T-cell (primary cell): ENCODE measurements at places on chromosomes 7 and 10.

- DNase-seq = no peak
Measured at GRCh38 chr7:134078991-134079390, 48.1 kb upstream of the LRGUK start.

- no peak for DNase-seq
Measured at GRCh38 chr7:4209126-4209525, 473.0 kb upstream of the FOXK1 start.

DNA sequence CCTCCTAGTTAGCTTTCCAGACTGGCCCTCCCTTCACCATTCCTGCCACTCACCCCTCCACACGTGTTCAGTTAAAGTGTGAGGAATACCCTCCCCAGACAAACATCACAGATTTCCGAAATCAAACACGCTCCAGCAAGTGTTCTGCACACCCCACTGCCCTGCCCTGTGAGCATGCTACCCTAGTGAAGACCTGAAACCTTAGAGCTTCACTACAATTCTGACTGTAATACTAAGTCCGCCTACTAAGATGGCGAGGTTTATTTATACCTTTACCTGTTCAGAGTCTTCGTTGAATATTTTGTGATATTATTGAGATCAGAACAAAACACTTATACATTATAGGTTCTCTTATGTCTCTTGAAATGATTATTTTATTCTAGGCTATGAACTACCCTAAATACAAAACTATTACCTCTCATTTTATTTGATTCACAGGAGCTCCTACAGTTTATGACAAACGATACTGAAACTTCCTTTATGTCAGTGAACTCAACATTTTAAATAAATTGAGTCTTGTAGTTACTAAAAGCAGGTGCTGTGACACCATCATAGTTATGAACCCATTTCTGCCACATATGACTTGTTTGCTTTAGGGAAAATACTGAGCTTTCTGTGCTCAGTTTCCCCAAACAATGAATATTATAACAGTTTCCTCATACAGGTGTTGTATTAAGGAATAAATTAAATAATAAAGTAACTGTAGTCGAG lies 8.6 kb downstream of the SCIN start:
- DNase-seq = no peak

- no peak for DNase-seq
Measured at GRCh38 chr7:92667816-92668535, 77.8 kb upstream of the FAM133B start.

DNA sequence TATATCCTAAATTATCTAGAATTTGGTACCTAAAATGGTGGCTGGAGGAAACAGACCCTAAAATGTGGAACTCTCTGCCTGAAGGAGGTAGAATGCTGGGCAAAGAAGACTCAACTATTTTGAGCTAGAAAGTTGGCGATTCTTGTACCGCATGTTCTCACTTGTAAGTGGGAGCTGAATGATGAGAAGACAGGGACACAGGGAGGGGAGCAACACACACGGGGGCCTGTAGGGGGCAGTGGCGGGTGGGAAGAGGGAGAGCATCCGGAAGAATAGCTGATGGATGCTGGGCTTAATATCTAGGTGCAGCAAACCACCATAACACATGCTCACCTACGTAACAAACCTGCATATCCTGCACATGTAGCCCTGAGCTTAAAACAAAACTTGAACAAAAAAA lies 250.6 kb downstream of the CALN1 start:
- no peak for DNase-seq

GRCh38 chr7:20417675-20418382 lies 87.1 kb downstream of the ITGB8 start:
- DNase-seq = no peak

DNA sequence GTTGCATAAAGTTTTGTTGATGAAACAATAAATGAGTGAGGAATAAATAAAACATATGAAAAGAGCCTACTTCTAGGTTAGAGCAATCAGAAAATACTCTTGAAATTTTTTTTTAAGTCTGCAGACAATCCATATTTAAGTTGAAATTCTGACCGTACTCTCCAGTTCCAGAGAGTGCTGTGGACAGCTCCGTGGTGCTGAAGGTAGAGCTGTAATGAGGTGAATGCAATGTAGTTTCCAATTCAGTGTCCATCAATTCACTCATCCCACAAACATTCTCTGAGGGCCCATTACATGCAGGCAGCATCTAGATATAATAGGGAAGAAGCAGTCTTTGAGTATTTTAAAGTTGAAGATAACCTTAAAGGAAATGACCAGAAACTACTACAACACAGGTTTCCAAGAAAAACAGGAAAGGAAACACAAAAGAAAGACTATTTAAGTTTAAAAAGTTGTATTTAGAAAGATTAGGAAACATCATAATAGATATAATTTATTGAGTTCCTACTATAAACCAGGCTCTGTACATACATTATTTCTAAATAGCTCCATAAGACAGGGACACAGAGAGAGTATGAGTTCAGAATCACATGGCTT lies 44.0 kb upstream of the CRTAC1 start:
- no peak for DNase-seq

DNA sequence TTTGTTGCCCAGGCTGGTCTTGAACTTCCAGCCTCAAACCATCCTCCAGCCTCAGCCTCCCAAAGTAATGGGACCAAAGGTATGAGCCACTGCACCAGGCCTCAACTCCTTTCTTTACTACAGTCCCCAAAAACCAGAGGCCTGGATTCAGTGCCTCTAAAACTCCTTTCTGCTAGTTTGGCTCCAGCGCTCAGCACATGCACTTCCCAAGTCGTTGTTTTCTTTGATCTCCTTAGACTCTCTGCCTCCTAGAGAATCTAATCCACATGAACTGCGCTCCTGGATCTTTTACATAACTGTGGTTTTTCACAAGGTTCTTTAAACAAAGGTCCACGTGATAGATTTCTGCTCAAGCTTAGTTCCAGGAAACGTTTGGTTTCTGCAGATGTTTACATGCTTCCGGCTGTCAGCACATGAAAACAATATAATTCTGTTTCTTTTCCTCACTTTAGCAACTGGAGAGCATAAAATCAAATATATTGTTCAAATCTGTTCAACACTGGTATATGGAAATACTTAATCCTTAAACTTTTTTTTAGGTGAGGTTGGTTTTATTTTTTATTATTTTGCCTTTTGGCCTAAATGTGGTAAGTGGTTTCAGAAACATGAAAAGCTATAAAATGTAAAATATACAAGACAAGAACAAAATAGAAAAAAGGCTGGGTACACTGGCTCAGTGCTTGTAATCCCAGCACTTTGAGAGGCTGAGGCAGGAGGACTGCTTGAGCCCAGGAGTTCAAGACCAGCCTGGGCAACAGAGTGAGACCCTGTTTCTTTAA lies 270.5 kb upstream of the MKLN1 start:
- DNase-seq = no peak

GRCh38 chr10:101777619-101778145 lies 1.8 kb upstream of the FGF8 start:
- no peak for DNase-seq

DNA sequence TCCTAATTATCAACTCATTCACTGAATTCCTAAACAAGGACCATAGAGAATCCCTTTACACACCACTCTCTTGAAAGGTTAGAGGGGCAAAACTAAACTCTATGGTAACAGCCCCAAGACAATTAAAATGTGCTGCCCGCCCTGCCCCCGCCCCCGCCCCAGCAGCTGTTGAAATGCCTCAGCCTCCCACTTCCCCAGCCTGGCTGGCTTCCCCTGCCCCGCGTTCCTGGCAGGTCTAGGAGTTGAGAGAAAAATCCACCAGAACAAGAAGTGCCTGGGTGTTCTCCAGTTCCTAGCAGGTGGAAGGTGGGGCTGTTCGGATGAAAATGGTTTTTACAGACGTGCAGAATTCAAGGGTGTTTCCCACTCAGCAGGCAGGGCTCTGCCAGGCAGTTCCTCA lies 109.5 kb upstream of the ZEB1 start:
- no peak for DNase-seq

- DNase-seq = no peak
Measured at GRCh38 chr10:98224996-98225395, 43.0 kb downstream of the LOXL4 start.

- no peak for DNase-seq
Measured at GRCh38 chr10:35353805-35354204, 17.5 kb downstream of the CCNY start.

- DNase-seq = no peak
Measured at GRCh38 chr10:16732376-16732775, 84.8 kb downstream of the RSU1 start.

GRCh38 chr7:38476764-38477163 lies 154.4 kb downstream of the AMPH start:
- no peak for DNase-seq

DNA sequence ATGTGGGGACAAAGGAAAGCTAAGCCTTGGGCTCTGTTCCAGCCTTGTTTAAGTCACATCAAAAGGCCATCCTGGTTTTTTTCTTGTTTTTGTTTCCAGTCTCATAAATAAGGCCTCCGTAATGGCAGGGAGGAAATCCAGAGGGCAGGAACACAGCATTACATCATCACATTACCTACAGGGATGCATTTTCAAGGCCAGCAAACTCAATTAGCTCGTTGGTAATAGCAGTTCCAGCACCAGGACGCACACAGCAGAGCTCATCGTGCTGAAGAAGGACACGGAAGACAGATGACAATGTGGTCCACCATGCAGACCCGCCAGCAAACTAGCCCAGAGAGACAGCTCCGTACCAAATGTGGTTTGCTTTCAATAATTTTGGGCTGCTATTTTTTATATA lies 1209.2 kb downstream of the TYW1 start:
- no peak for DNase-seq

GRCh38 chr7:32161708-32162107 lies 91.5 kb upstream of the PDE1C start:
- DNase-seq = no peak

GRCh38 chr10:62354916-62355315 lies 19.3 kb upstream of the ZNF365 start:
- DNase-seq = no peak

GRCh38 chr7:4163565-4164203 lies 518.4 kb upstream of the FOXK1 start:
- no peak for DNase-seq

GRCh38 chr7:29878081-29878688 lies 71.9 kb downstream of the WIPF3 start:
- no peak for DNase-seq

DNA sequence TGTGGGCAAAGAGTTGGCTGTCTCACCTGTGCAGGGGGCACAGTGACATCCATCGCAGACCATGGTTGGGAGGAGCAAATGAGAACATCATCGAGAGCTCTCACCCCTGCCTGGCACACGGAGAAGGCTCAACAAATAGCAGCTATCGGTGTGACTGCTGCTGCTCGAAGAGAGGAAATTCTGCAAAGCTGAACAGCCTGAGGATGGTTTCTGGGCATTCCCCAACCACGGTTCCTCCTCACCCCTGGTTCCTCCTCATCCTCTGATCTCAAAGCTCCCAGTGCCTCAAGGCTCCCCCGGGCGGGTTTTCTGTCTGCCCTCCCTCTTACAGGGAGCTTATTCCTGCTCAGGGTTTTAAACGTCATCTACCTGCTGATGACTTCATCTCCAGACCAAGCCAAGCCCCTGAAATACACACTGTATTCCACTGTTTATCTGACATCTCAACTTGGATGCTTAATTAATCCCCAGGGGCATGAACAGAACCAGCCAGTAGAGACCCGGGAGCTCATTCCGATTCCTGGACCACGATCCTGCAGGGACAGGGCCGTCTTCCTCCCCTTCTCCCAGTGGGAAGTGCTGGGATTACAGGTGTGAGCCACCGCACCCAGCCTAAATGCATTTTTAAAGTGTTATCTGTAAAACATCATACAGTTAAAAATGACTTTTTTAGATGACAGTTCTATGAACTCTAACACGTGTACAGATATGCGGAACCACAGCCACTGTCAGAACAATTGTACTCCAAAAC lies 19.5 kb upstream of the NOM1 start:
- no peak for DNase-seq

- no peak for DNase-seq
Measured at GRCh38 chr7:12851841-12852240, 164.4 kb downstream of the ARL4A start.

DNA sequence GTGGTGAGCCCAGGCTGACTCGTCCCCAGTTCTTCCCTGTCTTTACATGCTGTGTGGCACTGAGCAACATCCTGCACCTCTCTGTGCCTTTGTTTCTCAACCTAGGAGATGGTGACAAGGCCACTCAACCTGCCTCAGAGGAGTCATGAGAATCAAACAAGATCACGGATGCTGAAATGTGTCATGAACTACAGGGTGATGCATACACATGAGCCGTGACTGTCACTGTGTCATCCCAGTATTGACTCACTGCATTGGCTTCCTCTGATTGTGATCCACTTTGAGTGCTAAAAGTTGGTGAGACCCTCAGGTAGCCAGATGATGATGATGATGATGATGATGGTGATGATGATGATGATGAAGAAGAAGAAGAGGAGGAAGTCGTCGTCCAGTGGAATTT lies 11.5 kb downstream of the C10orf71 start:
- no peak for DNase-seq

GRCh38 chr7:22251281-22251680 lies 105.7 kb downstream of the RAPGEF5 start:
- DNase-seq = no peak

- no peak for DNase-seq
Measured at GRCh38 chr10:77157248-77158019, 480.2 kb downstream of the KCNMA1 start.

- DNase-seq = no peak
Measured at GRCh38 chr7:43931346-43931745, 5.1 kb downstream of the UBE2D4 start.

- DNase-seq = no peak
Measured at GRCh38 chr10:74854610-74855009, 28.2 kb downstream of the KAT6B start.

DNA sequence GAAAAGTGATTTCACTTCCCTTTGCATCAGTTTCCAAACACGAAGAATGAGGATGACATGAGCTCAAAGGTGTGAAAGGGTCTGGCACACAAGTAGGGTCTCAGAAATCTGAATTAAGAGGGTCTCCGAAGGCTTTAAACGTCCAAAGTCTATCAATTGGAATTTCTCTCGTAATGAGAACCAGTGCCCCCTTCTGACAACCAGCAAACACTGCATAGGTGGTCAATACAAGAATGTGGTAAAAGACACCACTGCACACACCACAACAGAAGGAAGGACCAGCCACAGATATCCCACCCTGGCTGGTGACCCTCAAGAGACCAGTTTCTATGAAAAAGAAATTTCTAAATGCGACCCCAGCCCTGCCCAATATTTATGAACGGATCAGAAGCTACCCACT lies 78.1 kb downstream of the CALN1 start:
- no peak for DNase-seq

- DNase-seq = no peak
Measured at GRCh38 chr7:139848274-139848673, 19.2 kb downstream of the TBXAS1 start.

DNA sequence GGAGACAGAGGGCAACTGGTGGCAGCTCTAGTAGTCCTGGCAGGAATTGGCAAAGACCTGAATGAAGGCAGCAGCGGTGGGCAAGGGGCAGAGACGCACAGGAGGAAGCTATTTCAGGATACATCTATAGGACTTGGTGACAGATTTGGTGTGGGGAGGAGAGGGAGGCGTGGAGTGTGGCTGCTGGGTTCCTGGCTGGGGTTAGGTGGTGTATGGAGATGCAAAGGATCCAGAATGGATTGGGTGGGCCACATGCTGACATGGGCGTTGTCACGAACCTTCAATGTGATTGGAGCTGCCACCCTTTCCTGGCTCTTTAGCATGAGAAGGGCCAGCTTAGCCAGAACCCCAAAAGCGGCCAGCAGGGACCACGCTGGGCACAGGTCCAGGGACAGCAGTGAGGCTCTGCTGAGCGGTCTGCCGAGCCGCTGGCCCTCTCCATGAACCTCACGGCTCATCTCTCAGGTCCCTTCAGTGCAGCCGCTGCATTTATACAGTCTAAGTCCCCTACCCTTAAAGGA lies 10.2 kb upstream of the ADCY1 start:
- DNase-seq = no peak

- DNase-seq = no peak
Measured at GRCh38 chr10:73501651-73502050, 5.8 kb upstream of the PPP3CB start.

GRCh38 chr7:18356191-18356645 lies 139.3 kb upstream of the HDAC9 start:
- DNase-seq = peak; percentile 3
